ENCODE measurements at places on chromosomes 2 and 18.
A peak's percentile ranks its signal among the peaks of the same experiment; 100 is the strongest.

DNA sequence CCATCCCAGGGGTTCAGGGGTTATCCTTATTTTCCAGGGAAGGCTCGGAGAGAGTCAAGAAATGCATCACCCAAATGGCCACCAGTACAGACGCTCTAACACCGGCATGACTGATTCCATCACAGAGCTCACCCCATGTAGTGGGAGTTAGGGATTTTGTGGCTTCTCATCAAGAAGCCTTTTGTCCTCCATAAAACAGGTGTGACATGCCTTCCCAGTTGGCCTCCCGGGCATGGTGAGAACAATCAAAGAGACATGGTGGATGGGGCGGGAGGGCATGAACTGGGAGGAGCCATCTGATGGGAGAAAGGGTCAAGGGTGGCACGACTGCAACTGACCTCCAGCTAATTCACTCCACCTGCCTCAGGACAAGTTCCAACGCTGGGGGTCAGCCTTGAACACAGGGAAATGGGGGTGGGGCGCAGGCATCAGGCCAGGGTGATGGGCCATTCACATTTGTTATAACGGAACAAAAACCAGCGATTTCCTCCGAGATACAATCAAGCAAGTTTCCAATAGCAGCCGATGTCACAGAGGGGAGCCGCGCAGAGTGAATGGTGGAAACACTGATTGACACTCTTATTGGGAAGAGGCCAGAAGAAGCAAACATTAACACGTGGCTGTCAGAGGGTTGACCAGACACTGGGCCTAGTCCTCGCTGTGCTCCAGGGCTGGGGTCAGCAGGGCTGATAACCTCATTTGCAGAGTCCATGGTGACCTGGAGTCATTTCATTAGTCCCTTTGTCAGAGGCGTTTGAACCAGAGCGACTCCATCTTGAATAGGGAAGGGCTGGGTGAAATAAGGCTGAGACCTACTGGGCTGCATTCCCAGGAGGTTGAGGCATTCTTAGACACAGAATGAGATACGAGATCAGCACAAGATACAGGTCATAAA is 80.5 kb upstream of the HPCAL1 start:
- peaks cover 4% of the 10 kb centered on the region for H3K4me1 ChIP-seq
- H3K4me3 ChIP-seq, result no peak overlapping the region
- no peak overlapping the region for H3K27ac ChIP-seq

DNA sequence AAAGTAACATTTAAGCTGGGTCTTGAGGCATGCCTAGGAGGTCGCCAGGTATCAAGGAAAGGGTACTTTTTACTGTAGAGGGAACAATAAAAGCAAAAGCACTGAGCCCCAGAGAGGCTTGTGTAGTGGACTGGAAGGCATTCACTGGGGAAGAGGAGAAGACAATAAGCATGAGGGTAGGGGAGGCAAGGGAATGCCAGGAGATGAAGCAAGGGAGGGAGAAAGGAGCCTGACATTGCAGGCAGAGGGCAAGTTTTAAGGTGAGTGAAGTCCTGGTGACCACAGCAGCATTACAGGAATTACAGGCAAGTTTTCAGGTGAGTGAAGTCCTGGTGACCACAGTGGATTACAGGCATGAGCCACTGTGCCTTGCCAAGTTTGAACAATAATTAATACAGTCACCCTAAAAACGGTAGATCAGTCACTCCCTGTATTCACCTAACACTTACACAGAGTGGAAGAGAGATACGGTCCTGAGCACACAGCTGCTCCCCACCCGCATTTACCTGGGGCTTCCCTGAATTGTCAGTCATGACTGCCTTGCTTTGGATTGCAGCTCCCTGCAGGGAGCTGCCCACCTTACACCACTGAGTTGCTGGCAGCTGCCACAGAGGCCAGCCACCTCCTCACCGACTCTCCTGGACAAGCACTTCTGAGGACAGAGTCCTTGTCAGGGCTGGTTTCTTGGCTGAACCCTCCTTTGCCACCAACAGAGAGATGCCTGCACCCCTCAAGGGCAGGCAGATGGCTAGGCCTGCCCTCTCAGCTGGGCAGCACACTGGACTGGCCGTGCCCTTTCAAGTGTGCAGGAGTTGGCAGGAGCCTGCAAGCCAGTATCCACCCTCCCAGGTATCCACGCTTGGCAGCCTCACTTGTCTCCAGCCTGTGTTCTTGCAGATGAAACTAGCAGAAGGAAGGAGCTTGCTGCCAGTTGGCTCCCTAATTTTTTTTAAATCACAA is 153.2 kb upstream of the MSH6 start:
- no peaks in the 10 kb centered on the region for H3K36me3 ChIP-seq
- H3K4me1 ChIP-seq, result peaks cover under 1% of the 10 kb centered on the region
- no peak overlapping the region for H3K4me3 ChIP-seq
- H3K27me3 ChIP-seq, result peaks cover 10% of the 10 kb centered on the region

DNA sequence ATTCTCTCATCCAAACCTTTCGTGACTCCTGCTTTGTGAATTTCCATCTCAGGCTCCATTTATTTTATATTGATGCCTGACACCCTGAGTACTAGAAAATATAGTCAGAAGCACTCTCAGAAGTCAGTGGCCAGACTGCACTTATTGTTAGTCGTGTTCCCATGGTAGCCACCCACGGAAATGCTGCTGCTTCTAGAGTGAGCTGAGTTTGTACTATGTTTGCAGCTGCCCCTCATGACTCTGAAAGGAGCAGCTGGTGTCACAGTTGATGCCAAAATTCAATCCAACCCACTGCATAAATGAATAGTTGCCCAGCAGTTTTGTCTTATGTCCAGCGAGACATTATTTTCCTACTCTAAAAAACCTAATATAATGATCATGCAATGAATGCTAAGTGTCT is 265.2 kb upstream of the SPHKAP start:
- H3K27me3 ChIP-seq, result no peaks in the 10 kb centered on the region
- DNase-seq, result no peak
- no peak overlapping the region for H3K27ac ChIP-seq
- H3K4me3 ChIP-seq, result no peak overlapping the region

DNA sequence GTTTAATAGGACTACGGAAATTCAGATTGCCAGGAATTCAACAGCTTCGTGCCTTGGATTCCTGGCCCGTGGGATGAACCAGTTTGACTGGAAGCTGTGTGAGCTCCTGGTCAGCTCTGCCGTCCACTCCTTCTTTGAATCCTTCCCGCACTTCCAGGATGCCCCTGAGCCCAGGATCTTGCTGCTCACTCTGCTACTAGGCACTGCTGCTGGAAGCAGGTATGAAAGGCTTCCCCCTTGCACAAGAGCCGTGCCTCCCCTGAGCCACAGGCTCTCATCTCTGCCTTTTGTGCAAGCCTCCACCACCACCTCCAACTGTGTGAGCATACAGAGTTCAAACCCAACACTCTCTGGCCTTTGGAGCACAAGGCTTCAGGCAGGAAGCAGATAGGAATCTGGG is 34.9 kb downstream of the EN1 start:
- no peak overlapping the region for H3K4me3 ChIP-seq

- peak overlapping the region; percentile 87 for H3K27ac ChIP-seq
- H3K36me3 ChIP-seq, result peaks cover 8% of the 10 kb centered on the region
- H3K27me3 ChIP-seq, result peaks cover 6% of the 10 kb centered on the region
- H3K4me3 ChIP-seq, result peak overlapping the region; percentile 95
- DNase-seq, result no peak
These were observed 678 bp downstream of the PIAS2 start for GRCh38 chr18:46916551-46917107.

- H3K27ac ChIP-seq, result no peak overlapping the region
- H3K4me3 ChIP-seq, result no peak overlapping the region
- H3K4me1 ChIP-seq, result peaks cover 26% of the 10 kb centered on the region
- H3K27me3 ChIP-seq, result no peaks in the 10 kb centered on the region
- no peaks in the 10 kb centered on the region for H3K36me3 ChIP-seq
These were observed 235.0 kb upstream of the RGPD4 start for GRCh38 chr2:107591561-107592279.

GRCh38 chr18:13014232-13014631 is 23.1 kb downstream of the CEP192 start:
- DNase-seq, result no peak
- H3K27ac ChIP-seq, result no peak overlapping the region
- H3K27me3 ChIP-seq, result no peaks in the 10 kb centered on the region
- no peaks in the 10 kb centered on the region for H3K4me1 ChIP-seq
- peaks cover 10% of the 10 kb centered on the region for H3K36me3 ChIP-seq

GRCh38 chr2:177897278-177897677 is 175.3 kb downstream of the PDE11A start:
- H3K4me3 ChIP-seq, result no peak overlapping the region
- DNase-seq, result no peak
- peaks cover 28% of the 10 kb centered on the region for H3K4me1 ChIP-seq
- no peaks in the 10 kb centered on the region for H3K27me3 ChIP-seq
- H3K27ac ChIP-seq, result peak overlapping the region; percentile 74

DNA sequence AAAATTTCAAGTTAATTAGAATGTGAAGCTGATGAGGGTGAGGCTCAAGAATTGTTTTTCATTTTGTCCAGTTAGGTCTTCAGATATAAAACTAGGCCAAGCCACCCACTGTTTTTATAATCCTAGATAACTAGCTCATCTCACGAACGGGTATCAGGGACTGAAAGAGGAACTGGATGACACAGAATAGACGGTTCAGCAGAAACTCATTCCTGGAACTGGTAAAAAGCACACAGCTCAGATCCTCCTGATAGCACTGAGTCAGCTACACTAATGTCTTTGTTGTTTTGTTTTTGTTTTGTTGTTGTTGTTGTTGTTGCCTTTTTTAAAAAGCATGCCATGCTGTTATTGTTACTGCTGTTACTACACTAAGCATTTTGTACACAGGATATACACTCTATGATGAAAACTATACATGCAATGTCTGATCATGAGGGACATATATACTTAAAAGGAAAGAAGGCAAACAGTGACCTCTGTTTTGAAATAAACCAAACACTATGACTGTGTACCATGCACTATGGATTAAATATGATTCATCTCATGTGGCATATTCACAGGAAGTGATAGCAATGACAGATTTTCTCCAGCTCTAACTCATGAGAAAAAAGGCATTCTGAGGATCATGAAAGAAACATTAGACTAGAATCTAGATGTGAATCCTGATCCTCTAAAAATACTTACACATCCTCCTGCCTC is 437.6 kb downstream of the NCKAP5 start:
- no peak overlapping the region for H3K4me3 ChIP-seq
- no peak for DNase-seq
- H3K36me3 ChIP-seq, result no peaks in the 10 kb centered on the region

GRCh38 chr2:75560768-75561565 is at the start of gene EVA1A:
TSS of gene EVA1A (minus strand) at chr2:75560939. CDS start at chr2:75518140, 42,799 bp downstream.
- peak within 1 kb of the TSS; percentile 97 for H3K4me3 ChIP-seq
- H3K27ac ChIP-seq, result peak within 1 kb of the TSS; percentile 81
- H3K36me3 ChIP-seq, result no peaks in the 10 kb centered on the region
- peaks cover 33% of the 10 kb centered on the region for H3K4me1 ChIP-seq
- DNase-seq, result peak; percentile 65

- H3K4me3 ChIP-seq, result no peak overlapping the region
- no peaks in the 10 kb centered on the region for H3K36me3 ChIP-seq
- DNase-seq, result no peak
- no peak overlapping the region for H3K27ac ChIP-seq
- no peaks in the 10 kb centered on the region for H3K27me3 ChIP-seq
- peaks cover 7% of the 10 kb centered on the region for H3K4me1 ChIP-seq
These were observed 246.4 kb upstream of the BOD1L2 start for GRCh38 chr18:56900195-56901094.

DNA sequence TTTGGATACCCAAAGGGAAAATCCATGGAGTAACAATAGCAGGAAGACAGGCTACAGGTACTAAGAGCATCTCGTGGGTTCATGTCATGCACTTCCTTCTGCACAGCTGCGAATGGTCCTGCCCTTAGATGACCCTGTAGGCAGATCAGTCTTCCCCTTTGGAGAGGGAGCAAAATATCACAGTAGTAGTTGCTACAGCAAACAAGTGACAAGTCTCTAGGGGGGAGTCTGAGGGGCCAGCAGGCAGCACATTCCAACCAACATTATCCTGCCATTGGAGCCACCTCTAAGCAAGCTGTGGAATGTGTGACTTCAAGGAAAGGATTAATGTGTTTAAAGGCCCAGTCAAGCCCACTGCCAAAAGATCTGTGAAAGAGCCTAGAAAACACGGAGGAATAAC is 273.2 kb upstream of the PARD3B start:
- no peak overlapping the region for H3K4me3 ChIP-seq
- H3K36me3 ChIP-seq, result no peaks in the 10 kb centered on the region
- H3K27me3 ChIP-seq, result no peaks in the 10 kb centered on the region
- H3K4me1 ChIP-seq, result peaks cover 16% of the 10 kb centered on the region
- peak overlapping the region; percentile 21 for H3K27ac ChIP-seq

DNA sequence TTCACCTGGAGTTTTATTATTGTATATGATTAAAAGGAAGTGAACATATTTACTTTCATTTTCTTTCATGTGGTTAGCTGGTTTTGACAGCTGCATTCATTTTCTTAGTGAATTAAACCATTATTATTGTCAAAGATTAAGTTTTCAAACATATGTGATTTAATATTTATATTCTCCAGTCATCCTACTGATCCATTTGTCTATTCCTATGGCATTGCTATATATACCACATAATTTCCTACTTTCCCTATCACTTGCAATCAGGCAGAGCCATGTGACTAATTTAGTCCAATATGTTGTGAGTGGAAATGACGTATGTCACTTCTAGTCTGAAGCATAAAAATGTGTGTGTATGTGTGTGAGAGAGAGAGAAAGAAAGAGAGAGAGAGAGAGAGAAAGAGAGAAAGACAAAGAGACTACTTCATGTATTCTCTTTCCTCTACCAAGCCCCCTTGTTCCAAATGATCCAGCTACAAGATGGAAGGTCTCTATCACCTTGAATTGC is 12.0 kb upstream of the TACR1 start:
- no peaks in the 10 kb centered on the region for H3K27me3 ChIP-seq
- H3K4me1 ChIP-seq, result no peaks in the 10 kb centered on the region
- no peak for DNase-seq
- no peak overlapping the region for H3K27ac ChIP-seq
- no peak overlapping the region for H3K4me3 ChIP-seq

- no peak overlapping the region for H3K27ac ChIP-seq
- H3K27me3 ChIP-seq, result peaks cover 6% of the 10 kb centered on the region
- DNase-seq, result no peak
- peaks cover 10% of the 10 kb centered on the region for H3K4me1 ChIP-seq
These were observed 4.4 kb upstream of the SIGLEC15 start for GRCh38 chr18:45821026-45821425.

DNA sequence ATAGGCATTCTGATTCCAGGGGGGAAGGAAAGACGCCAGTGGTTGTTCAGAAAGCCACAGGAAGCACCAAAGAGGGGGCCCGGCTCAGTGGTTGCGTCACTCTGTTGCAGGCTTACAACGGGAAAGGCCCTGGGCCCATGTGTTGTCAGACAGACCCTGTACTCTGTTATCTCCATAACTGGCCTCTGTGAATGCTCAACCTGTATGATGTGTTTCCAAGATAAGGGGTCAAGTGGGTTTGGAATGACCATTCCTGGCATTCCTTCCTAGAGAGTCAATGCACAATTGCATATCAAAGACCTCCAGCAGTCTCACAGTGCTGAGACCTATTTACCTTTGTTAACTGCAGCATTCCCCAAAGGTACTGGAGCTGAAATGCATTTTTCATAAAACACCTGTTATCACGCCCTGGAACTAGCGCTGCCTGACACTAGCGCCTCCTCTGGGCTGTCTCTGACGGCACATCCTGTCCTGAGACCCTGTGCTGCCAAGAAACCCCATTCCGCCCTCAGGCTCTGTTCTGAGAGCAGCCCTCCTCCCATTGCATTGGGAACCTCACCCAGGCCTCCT is 13.2 kb upstream of the LRRFIP1 start:
- H3K27me3 ChIP-seq, result peaks cover 7% of the 10 kb centered on the region
- no peaks in the 10 kb centered on the region for H3K36me3 ChIP-seq
- peak overlapping the region; percentile 81 for H3K27ac ChIP-seq
- H3K4me1 ChIP-seq, result peaks cover 42% of the 10 kb centered on the region

All from endothelial cell (in vitro differentiated cells).